GM04504 (cell line): ENCODE measurements at places on chromosomes 12 and 14.
A peak's percentile ranks its signal among the peaks of the same experiment; 100 is the strongest.

GRCh38 chr12:69821032-69821455 is 4.0 kb upstream of the MYRFL start:
- no peak for DNase-seq

- no peak for DNase-seq
Observed at GRCh38 chr14:21048638-21049037, 6.5 kb downstream of the RNASE7 start.

DNA sequence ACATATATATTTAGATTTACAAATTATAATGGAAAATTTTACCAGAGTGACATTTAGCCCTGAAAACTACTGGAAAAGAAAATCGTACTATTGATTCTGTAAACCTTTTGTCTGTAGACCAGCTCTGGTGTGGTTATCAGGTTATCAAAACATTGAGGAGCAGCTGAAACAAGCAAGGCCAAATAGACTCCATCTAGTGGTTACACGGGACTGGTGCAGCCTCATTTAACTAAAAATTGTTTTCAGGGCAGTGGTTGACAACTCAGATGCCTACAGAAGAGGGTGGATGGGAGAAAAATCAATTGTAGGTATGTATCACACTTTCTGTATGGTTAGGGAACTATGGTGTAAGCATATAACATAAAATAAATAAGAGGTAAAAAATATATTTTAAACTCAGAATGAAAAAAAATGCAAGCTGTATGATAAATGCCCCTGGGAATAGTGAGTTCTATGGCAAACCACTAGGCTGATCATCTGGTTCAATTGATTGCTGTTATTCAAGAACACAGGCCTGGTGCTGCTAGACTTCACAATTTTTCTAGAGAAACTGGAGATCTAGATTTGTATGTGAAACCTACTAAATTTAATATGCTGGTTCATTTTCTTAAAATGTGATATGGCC is 51.2 kb downstream of the ACSS3 start:
- DNase-seq, result peak; percentile 14

DNA sequence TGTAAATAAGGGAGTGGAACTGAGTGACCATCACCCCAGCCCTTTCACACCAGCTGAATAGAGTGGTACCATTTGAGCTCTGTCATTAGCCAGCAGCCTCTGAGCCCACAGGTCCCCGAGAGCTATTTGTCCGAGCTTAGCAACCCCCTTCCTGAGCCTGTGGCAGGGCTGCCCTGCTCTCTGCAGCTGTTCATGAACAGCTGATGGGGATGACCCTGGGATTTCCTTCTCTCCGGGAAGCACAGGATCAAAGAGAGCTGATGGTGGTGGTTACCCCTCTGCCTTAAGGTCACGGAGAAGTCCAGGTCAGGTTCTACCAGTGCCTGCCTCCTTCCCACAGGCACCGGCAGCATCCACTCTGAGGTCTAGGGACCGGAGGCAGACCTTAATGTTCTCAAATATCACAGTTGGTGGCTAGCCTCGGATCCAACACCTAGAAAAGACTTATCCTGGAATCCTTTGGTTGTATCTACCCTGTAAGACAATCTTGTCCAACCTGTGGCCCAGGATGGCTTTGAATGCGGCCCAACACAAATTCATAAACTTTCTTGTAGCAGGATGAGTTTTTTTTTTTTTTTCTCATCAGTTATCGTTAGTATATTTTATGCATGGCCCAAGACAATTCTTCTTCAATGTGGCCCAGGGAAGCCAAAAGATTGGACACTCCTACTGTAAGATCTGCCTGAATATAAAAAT is 81.1 kb downstream of the ESRRB start:
- DNase-seq, result no peak

- DNase-seq, result no peak
Observed at GRCh38 chr12:69410571-69410970, 51.0 kb downstream of the YEATS4 start.

DNA sequence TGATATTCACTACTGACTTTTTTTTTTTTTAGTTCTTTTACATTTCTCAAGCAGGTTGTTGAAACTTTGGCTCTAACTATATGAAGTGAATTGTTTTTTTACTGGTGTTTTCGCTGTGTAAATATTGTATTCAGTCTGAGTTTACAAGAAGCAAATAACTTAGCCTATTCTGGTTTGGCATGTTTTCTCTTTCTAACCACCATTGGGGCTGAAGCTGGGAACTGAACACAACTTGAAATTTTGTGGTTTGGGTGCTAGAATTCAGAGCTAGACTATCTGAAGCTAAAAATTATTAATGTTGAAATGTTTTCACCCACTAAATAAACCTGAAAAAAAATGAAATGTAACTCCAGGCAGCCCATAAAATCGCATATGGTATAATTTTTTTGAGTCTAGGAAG is 37.2 kb downstream of the RAD51B start:
- no peak for DNase-seq

GRCh38 chr12:94768398-94769046 is 118.2 kb upstream of the TMCC3 start:
- no peak for DNase-seq

- DNase-seq, result no peak
Observed at GRCh38 chr12:132632521-132633228, 14.1 kb downstream of the P2RX2 start.

DNA sequence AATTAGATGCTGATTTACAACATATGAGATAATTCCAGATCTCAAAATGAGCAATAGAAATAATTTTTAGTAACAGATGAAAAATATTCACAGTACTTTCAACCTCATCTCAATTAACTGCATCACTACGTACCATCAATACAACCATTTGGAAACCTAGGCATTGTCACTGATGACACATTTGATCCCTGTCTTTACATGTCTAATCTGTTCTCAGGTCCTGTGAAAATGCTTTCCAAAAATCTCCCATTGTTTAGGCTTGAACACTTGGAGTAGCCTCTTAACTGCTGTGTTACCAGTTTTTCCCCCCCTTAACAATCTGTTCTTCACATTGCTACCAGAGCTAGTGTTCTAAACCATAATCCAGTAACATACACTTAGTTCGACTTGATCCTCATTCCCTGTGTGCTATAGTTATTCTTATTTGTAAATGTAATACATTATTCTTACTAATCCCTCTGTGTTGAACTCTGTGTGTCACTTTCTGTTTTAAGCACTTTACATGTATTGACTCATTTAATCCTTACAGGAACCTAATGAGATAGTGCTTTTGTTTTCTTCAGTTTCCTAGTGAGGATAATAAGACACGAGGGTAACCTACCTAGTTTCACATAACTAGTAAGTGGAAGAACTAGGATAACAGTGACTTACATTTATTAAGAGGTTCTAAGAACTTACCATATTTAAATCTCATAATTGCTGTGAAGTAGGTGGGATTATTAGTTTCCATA is 41.7 kb downstream of the LARP4 start:
- no peak for DNase-seq

DNA sequence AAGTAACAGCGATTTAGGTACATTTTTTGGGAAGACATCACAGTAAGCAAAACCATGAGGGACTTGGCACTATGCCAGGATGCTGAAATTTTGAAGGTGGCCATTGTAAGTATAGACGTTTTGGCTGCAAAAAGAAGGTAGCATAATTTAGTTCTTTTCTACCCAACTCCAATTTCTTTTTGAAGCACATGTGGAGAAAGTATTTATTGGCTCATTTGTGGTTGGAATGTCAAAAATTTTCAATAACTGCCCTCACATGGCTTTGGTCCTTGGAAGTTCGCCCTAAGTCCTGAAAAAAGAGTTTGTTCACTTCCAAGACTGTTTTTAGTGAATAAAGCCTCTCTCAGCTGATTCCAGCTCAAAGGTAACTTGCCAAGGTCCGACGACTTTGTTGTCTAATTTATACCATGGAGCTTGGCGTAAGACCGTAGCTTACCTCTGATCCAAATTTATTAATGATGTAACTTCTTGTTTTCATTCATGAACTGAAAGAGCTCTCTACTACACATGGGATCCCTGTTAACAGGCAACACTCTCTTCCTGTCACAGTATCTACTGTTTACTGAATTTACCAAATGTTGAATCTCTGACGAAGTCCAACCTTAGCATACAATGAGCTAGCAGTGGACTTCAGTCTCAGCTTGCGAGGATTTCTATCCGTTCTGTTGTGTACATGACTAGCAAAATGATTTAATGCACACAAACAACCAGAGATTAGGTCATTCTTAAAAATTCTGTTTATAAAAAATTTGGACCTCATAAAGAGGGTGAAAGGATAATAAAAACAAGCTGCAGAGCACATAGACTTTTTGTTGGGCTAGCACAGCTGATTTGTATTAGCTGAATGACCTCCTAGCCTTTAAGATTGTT is 49.0 kb downstream of the MSRB3 start:
- peak; percentile 73 for DNase-seq

- no peak for DNase-seq
Observed at GRCh38 chr12:25894759-25895158, 63.7 kb upstream of the RASSF8 start.

DNA sequence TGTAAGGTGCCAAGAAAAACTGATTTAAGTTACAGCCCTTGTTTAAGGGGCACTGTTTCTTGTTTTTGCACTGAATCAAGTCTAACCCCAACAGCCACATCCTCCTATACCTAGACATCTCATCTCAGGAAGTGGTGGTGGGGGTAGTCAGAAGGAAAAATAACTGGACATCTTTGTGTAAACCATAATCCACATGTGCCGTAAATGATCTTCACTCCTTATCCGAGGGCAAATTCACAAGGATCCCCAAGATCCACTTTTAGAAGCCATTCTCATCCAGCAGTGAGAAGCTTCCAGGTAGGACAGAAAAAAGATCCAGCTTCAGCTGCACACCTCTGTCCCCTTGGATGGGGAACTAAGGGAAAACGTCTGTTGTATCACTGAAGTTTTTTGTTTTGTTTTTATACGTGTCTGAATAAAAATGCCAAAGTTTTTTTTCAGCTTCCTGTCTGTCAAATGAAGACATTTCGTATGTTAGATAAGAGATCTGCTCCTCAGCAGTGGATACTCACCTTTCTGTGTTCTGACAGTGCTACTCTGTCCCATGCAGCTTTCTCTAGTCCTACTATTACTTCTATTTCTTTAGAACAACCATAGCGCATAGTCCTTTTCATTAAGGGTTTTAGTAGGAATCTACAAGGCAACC is 1.2 kb upstream of the PA2G4 start:
- DNase-seq, result no peak

DNA sequence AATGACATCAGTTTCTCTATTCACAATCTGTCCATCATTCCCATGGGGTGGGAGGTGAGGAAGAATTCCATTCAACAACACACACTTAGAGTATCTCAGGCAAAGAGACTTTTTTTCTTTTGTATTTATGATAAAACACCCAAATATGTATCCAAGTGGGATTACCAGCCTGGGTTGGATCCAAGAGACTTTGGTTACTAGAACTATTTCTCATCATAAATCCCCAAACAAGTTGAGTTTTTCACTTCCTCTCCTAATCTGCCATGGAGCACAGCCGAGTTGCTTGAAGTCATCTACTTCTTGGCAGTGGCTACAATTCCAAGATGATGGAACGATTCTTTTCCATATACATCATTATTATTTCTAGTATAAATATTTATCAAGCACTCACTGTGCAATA is 209.2 kb upstream of the HMGA2 start:
- peak; percentile 89 for DNase-seq

GRCh38 chr12:104480826-104481440 is 24.2 kb downstream of the CHST11 start:
- no peak for DNase-seq

- DNase-seq, result peak; percentile 12
Observed at GRCh38 chr14:24900269-24901100, 149.5 kb downstream of the STXBP6 start.
